ENCODE measurements at places on chromosomes 4 and X.

DNA sequence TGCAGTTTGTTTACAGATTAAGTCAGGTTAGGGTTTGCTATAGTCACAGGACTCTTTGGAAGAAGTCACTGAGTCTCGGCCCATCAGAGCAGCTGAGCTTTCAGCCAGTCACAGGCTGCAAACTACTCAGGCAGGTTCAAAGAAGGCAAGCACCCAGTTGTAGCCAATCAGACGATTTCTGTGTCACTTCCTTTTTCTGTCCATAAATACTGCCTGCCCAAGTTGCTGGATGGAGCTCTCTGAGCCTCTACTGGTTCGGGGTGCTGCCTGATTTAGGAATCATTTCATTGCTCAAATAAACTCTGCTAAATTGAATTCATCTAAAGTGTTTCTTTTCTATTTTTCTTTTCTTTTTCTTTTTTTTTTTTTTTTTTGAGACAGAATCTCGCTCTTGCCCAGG, 7.3 kb upstream of the SH3BP2 start:
- DNase-seq = peak; percentile 79

- no peak for DNase-seq
Measured at GRCh38 chr4:83335701-83336100, 1.1 kb upstream of the HPSE start.

DNA sequence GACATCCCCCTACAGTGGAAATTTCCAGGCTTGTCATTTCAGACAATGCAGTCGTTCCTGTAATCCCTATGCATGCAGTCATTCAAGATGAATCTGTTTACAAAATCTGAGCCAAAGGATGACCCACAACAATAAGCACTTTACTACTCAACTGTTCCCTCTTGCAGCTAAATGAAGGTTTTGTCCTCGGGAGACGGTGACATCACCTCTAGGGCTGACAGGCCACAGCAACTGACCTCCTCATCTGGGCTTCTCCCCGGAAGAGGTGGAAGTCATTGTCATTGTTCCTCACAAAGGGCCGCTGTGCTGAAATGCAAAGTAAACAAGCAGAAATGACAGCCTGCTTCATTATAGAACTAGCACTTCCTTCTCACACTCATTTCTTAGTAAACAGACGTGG, 29.2 kb downstream of the CLRN2 start:
- no peak for DNase-seq

DNA sequence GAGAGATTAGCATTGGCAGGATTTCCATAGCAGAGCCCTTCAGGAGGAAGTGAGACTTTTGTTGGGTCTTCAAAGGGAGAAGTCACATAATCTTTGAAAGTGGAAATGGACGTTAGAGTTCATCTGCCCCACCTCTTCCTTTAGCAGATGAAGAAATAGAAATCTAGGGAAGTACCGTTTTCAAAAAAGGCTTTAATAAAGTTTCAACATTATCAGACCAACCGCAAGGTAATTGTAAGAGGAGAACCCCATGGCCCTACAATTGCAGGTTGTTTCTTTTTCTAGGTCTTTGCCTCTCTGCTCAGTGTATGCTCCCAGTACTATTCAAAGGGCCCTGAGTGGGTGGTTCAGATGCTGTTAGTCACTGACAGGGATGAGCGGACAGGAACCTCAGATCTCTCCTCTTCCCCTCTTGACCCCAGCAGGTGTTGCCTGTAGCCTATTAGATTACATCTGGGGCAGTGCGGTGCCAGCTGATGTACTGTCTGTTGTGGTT, 48.6 kb upstream of the AP1S2 start:
- no peak for DNase-seq

- DNase-seq = no peak
Measured at GRCh38 chr4:85946821-85947220, 413.0 kb downstream of the MAPK10 start.

Data from thymus (tissue), 14 donors.